ENCODE measurements at places on chromosomes 7 and 10.

GRCh38 chr7:75638594-75639070 lies 100.1 kb downstream of the HIP1 start:
- no peak for DNase-seq

- no peak for DNase-seq
Measured at GRCh38 chr7:144378651-144379050, 23.4 kb downstream of the ARHGEF5 start.

DNA sequence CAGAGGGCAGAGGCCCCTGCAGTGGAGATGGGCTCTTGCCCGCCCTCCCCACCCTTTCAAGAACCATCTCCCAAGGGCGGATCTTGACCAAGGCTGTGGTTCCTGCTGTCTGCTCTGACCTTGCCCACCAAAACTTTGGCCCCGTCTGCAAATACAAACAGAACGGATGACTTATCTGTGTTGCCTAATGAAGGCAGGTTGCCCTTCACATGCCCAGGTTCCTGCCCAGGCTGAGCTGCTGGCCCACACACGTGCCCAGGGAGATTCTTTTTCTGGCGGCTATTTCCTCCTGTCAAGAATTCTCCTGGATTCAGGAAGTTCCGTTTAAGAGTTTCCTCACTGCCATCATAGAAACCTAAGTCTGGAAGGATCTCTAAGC lies 78.3 kb downstream of the PROSER2 start:
- DNase-seq = no peak

- no peak for DNase-seq
Measured at GRCh38 chr7:101465576-101466196, 103.0 kb downstream of the COL26A1 start.

DNA sequence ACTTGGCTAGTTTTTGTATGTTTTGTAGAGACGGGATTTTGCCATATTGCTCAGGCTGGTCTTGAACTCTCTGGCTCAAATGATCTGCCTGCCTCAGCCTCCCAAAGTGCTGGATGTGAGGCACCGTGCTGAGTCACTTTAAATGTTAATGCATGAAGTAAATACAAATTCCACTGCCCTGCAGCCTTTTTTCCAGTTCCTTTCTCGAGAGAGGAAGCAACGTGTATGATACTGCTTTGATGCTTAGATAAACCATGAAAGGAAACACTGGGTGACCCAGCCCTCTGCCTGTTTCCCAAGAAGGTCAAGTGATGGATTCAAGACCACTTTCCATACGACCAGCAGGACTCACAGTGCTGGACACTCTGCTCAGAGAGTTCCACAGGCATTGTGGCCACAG lies 11.3 kb upstream of the MRPS24 start:
- DNase-seq = no peak

DNA sequence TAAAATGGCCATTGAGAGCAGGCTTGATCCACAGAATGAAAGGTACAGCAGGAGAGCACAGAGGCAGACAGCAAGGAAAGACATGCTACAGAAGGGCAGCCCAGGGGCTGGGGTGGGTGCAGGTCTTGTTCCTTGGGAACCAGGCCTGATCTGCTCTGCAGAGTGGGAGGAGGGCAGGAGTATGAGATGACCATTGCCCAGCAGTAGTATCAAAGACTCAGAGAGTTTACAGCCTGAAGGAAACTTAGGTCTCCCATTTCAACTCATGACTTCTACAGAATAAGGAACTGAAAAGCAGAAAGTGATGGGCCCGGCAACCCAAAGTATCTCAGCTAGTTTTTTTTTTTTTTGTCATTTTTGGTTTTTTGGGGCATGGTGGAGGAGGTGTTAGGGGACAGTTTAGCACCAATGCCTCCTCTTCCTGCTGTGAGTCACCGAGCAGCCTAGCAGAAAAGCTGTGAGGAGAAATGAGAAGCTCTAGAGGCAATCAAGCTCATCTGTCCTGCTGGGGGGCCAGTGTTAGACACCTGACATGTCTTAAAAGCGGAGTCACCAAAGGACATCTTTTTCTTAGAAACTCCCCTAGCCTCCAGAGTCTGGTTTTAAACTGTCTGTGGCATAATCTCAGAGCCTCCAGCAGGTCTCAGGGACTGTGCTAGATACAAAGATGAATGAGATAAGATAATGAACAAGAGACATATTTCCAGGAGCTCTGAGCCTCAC lies 34.3 kb upstream of the HERPUD2 start:
- no peak for DNase-seq

DNA sequence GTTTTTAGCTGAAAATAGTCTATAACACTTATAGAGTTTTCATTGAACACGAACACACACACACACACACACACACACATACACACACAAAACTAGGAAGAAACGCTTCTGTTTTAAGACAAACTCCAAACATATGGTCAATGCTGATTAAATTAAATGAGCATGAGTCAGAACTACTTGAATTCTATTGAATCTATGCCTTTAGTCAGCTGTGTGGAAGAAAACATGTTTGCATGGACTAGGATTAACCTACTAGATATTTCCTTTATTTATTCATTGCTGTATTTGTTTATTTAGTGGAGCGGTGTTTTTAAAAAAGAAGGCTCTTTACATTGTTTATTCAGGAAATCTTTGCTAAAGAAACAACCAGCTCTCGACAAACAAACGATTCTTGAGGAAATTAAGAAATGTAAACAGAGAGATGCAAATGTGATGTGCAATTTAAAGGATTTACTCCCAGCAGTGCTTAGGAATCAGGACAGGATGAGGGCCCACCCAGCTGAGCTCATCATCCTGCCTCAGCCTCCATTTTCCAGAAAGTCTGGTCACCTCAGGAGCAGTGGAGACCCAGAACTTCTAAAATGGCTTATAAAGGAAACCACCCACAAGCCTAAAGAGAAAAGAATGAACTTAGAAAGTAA lies 83.2 kb downstream of the PDE1C start:
- DNase-seq = no peak

GRCh38 chr7:48096273-48096672 lies 7.2 kb downstream of the UPP1 start:
- no peak for DNase-seq

DNA sequence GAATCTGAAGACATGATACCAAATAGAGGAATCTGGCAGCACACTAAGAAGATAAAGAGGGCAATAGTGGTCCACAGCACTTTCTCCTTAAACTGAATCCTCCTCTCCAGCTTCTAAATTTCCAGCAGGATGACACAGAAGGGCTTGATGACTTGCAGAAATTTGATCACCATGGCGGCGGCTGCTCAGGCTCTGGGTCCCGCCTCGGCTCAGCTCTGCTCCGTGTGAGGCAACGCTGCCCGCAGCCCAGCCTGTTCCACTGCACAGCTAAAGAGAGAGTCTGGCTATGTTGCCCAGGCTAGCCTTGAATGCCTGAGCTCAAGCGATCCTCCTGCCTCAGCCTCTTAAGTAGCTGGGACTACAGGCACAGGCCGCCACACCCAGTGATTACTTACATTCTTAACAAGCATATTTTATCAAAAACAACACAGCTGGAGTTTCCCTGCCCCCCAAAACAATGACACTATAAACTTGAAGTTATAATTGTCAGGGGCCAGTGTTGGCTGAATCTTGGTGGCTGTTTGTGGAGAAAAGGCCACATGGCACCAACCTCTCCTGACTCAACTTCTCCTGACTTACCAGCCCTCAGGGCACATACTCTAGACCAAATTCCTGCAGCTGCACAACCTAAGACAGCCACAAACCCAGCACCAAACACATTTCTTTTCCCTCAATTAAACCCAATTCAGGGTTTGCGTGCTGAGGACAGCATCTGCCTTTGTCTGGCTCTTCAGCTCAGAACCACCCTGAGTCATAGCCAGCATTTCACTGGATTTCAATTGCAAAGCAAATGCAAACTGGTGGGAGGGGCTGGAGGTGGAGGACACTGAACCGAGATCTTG lies 11.6 kb upstream of the TNPO3 start:
- no peak for DNase-seq

DNA sequence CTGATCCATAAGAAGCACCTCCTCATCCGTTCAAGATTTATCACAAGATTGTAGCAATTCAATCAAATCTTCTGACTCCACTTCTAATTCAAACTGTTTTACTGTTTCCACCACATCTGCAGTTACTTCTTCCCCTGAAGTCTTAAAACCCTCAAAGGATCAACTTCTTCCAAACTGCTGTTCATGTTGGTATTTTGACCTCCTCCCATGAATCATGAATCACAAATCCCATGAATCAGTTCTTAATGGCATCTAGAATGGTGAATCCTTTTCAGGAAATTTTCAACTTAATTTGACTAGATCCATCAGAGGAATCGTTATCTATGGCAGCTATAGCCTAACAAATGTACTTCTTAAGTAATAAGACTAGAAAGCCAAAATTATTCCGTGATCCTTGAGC lies 122.3 kb downstream of the IMMP2L start:
- DNase-seq = no peak
